Myocyte (in vitro differentiated cells): ENCODE measurements at places on chromosomes 5 and 9. TPM values are rescaled to one million over a fixed set of nuclear protein-coding genes. Genes with fewer than 3 reads are reported as not detected.

GRCh38 chr9:121612511-121612998, 38.9 kb upstream of the DAB2IP start:
- no peak for DNase-seq

Gene SPINK6
- not detected in 2 replicates for total RNA-seq

DNA sequence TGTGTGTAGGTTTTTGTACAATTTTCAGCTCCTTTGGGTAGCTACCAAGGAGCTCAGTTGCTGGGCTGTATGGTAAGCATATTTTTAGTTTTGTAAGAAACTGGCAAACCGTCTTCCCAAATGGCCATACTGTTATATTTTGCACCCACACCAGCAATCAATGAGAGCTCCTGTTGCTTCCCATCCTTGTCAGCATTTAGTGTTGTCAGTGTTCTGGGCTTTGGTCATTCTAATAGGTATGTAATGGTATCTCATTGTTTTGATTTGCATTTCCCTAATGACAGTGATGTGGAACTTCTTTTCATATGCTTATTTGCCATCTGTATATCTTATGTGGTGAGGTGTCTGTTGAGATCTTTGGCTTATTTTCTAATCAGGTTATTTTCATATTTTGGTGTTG, 320.1 kb downstream of the MLLT3 start:
- DNase-seq: no peak

Gene MAT2B
- total RNA-seq: 58.7 and 62.7 TPM in 2 replicates

- DNase-seq: no peak
These were observed 423.6 kb downstream of the CDK5RAP2 start for GRCh38 chr9:120156376-120156775.

DNA sequence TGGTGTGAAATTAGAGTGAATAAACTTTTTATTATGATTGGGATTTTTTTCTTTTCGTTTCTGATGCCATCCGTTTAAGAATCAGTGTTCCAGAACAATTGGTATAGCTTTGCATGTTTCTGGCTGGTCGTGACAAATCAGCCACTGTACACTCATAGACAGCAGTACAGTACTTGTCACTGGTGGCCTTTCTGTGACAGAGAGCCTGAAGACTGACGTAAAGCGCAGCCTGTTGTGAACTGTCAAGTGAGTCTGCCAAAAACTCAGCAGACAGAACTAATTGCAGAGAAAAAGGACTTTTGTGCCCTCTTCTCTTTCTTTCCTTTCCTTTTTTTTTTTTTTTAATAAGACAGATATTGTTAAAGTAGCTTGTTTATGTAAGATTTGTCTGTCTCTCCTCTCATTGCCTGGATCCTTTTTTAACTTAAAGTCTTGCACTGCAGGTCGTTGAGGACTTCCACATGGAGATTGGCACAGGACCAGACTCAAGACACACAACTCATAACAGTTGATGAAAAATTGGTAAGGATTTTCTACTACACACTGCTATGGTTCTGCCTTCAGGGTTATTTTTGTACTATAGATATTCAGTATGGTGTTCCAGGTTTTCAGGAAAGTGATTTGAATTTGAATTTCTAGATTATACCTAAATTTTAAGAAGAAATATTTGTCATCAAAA, 42.7 kb downstream of the NDUFS4 start:
- DNase-seq: no peak

Gene ADGRV1
- total RNA-seq: 3.9 and 4.4 TPM in 2 replicates

DNA sequence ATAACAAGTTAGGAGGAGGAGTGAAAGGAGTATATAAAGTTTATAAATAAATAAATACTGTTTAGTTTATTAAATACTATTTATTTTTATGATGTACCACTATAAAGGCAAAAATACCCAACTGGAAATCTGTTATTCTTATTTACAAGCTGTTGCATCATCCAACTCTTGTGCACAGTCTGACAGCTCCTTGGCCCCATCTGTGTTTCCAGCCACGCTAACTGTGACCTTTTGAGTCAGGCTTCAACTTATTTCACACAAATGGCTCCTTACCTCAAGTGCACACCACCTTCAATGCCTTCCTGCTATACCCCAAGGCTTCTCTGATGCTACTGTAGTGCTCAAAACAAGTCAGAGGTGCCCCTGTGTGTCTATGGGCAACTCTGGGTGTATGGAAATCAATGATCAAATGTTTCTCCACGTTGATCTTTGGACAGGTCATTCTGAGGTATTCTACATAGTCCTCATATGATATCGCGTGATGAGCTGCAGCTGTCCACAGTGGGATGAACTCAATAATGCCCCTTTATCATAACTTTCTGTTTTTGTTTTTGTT, 303.2 kb upstream of the GRAMD2B start:
- DNase-seq: no peak

GRCh38 chr9:89171693-89172092, 6.9 kb downstream of the SHC3 start:
- no peak for DNase-seq

DNA sequence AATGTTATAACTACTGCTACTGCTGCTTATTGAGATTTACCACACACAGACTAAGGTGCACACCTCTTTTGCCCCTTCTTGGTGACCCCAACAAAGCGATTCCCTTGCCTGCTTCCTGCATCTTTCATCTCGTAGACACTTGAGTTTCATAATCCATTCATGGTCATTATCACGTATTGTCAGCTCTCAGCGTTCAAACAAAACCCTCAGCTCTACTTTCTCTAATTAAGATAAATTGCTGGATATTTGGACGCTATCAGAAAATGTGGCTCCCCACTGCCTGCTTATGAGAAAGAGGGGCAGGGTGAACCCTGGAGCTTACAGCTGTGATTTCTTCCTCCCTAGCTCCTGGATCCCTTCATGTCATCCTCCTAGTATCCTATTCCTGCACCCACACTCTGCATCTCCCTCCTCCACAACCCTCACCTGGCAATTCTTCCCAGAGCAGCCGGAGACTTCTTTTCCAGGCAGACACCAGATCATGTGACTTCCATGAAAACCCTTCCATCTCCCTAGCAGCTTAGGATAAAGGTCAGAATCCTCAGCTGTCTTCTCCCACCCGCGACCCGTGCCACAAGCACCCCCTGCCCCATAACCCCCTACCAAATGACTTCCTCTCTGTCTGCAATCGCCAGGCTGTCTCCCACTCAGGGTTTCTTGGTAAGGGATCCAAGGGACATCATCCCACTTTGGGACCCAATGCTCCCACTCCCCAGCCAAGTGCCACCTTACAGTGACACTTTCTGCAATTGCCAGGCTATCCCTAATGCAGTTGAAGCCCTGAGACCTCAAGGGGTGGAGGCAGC, 146.5 kb downstream of the NSG2 start:
- DNase-seq: no peak

Gene TAF11L5
- not detected in 2 replicates for total RNA-seq

Gene ANKRD18A
- total RNA-seq: 0.24 and 0.73 TPM in 2 replicates

DNA sequence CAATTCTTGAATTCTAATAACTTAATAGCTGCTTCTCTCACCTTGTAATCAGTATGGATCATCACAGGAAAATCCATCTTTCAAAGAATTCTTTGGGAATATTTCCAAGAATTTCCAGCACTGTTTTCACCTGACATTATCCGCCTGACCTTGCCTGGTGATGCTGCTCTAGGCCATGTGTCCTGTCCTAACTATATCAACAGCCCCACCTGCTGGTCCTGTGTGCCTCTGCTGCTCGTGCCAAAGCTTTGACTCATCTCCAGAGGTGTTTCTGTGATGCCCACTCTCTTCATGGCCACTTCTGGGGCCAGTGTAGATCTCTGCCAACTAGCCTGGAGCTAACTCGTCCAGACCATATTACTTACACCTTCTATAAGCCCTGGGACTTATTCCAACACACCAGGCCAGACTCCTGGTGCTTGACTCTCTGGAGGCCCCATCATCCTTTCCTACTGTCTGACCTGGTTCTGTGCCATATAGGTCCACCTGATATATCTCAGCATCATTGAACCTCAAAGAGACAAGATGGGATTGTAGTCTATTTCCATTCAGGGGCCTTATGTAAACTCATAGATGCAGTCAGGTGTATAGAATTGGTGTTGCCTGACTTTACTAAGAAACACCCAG, 67.5 kb upstream of the CKMT2 start:
- DNase-seq: peak; percentile 50

DNA sequence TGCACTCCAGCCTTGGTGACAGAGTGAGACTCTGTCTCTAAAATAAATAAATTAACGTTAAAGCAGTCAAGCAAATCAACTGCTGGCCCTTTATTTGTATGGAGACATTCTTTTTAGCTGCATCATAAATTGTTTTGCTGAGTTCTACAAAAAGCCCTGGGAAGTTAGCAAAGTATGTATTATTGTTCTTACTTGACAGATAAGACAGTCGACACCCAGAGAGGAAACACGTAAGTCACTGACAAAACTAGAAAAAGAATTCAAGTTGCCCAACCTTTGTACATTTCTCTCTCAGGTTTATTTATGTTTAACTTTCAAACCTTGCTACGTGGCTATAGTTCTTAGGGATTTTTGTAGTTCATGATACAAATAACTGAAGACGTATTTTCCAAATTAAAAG, 40.4 kb upstream of the MACIR start:
- DNase-seq: no peak

DNA sequence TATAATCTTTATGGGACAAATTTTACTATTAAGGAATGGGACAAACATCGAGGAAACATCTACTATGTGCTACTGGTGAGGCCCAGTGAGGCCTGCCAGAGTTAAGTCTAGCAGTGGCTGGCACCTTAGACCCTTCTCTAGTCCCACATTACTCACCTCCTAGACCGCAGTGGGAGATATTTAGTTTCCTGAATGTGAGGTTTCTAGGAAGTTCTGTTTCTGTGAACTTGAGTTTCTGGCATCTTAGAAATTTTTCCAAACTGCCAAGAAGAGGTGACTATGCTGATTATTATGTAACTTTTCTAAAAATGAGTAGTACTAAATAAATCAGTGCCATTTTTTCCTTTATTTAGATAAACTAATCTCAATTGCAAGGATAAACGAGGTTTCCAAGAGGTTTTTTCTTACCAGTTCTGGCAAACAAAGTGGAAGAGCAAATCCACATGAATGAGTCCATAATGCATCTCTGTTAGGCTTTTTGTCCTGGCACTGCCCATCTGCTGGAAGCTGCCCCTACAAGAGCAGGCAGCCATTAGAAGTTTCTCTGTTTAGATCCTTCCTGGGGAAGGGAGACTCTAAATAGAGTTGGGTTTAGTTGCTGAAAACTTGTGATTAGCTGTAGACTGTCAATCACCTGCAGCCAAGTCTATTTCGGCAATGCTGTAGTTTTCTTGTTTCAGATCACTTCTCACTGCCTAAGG, 348.7 kb downstream of the MAN2A1 start:
- peak; percentile 44 for DNase-seq

DNA sequence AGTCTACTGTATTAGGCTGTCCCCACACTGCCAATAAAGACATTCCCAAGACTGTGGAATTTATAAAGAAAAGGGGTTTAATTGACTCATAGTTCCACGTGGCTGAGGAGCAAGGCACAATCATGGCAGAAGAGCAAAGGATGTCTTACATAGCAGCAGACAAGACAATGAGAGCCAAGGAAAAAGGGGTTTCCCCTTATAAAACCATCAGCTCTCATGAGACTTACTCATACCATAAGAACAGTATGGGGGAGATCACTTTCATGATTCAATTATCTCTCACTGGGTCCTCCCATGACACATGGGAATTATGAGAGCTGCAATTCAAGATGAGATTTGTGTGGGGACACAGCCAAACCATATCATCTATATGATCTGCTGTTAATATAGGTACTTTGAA, 14.8 kb upstream of the FSTL4 start:
- no peak for DNase-seq

DNA sequence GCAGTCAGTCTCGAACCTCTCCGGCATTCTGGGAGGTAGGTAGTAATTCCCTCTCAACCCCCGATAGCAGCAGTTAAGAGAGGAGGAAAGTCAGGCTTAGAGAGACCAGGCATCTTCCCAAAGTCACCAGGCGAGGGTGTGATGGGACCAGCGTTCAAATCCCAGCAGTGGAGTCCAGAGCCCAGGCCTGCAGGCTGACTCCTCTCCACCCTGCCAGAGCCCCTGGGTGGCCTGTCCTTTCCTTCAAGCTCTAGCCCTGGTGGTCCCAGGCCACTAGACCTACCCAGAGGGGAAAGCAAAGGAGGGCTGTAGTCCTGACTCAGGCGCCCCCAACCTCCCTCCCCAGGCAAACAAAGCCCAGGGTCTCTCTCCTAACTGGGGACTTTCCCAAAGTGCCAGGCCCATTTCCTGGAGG, 4.2 kb upstream of the NR5A1 start:
- DNase-seq: no peak

DNA sequence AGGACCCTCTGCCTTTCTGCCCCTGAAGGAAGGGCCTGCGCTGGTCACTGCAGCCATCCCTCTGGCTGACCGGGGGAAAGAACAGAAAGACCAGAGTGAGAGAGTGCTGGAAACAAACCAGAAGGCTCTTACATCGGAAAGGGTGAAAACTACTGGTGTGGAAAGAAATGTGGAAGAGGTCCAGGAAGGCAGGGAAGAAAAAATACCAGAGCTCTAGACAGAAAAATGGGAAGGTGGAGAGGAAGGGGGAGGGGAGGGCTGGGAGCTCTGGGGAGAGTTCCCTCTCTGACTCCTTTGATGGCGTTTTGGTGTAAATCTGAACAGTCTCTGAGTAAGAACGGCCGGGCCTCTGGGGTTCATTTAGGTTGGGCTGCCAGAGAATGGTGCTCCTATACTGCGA, 47.7 kb downstream of the COL23A1 start:
- no peak for DNase-seq

DNA sequence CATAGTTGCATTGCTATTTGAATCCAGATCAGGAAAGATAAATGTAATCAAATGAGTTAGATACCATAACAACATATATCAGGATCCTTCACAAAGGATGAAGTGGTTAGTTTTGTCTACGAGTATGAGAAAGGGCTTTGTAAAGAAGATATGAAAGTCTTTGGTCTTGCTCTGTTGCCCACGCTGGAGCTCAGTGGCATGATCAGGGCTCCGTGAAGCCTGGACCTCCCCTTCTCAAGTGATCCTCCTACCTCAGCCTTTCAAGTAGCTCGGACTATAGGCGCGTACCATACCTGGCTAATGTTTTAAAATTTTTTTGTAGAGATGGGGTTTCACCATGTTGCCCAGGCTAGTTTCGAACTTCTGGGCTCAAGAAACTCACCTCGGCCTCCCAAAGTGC, 1.8 kb downstream of the SMC5 start:
- no peak for DNase-seq

DNA sequence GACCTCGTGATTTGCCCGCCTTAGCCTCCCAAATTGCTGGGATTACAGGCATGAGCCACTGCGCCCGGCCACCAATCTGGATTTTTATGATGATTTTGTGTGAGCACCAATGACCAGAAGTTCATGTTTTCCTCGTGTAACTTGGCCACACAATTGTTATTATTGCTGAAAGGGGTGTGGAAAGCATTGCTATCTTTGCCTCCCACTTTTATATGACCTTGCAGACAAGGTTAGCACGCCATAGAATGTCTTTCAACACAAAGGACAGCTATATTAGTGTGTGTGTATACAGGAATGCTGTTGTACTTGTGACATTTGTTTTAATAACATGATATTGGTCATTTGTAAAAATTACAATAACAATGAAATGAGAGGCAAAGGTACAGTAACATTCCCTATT, 155.0 kb upstream of the ERCC6L2 start:
- DNase-seq: no peak

Gene PCDHGA9
- 0.88 and 1.7 TPM in 2 replicates for total RNA-seq
